H54 (cell line): ENCODE measurements at places on chromosomes 2 and 18.

DNA sequence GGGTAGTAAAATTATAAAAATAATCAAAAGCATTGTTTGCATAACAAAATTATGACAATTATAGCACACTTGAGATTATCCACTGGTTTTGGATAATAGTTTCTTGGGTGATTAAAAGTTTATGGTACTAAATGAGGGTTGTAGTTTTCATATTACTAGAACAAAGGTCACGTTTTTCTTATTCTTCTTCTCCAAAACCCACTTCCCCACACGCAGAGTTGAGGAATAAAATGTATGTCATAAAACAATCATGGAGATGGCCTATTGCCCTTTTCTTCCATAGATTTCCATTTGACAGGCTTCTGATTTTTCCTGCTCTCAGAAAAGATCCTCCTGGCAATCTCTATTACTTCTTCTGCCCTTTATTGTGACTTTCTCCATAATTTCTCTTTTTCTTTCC lies 863.9 kb downstream of the ERBB4 start:
- no peak for DNase-seq

- no peak for DNase-seq
These were observed 57.3 kb downstream of the CPO start for GRCh38 chr2:206996556-206997065.

DNA sequence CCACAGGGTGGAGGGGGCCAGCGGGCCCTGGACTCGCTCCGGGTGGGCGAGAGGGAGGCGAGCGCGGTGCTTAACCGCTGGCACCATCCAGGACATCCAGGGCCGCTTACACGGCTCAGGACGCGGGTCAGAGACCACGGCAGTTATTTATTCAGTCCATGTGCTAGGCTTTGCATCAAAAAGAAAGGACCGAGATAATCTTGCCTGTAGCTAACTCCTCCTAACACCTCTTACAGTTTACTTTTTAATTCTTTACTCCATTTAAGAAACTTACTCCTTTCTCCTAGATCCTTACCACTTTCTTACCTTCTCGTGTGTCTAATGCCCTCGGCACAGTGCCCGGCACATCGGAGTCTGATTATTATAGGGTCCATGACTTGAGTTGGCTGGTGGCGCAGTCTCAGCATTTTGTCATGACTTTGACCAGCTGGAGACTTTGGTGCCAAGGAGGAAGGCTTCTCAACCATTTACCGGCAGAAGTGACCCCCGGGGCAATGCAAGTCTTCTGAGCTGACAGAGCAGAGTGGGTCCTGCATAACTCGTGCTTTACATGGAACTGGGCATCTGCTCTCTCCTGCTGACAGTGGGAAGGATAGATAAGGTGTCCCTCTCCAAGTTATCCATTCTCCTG lies 503 bp downstream of the ANXA4 start:
- no peak for DNase-seq

DNA sequence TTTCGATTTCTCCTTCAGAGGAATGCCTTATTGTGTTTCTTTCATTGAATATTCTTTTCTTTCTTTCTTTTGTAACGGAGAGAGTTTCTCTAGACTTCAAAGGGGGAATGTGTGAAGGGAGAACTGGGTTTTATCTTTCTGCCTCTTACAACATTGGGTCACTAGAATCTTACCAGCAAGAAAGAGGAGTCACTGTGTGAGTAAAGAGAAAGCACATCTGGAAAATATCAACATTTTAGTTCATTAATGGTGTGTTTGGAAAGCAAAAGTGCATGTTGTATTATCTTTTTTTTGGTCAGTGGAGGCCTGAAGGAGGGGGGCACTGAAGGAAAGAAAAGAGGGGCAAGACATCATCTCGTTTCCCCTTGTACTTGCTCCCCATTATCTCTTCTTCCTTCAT lies 86.6 kb upstream of the THOC1 start:
- DNase-seq = no peak

DNA sequence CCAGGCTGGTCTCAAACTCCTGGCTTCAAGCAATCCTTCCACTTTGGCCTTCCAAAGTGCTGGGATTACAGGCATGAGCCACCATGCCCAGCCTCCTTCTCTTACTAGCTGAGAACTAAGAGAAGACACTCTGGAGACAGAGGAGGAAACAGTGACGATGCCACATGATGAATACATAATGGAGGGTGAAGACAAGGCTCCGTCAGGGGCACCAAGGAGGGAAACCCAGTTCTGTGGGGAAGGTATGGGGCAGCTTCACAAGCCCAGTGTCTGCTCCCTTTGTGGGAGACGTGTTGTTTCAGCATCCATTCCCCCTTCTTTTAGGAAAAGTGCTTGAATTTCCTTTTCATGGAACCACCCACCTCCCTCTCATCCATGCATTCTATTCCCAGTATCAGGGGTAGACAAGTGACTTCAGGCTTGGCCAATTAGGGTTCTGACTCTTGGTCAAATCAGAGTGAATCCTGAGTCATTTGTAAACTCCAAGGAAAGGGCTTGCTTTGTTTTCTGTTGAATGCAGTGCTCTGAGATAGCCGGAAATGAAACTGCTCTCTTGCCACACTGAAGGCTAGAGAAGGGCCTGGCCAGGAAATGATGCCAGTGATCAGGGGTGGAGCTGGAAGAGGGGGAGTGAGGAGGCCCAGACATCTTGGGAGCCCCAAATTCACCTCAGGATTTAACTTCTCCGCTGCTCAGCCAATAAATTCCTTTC lies 23.7 kb downstream of the TMEM127 start:
- DNase-seq = peak; percentile 71

- no peak for DNase-seq
These were observed 445.6 kb upstream of the CELF4 start for GRCh38 chr18:38010971-38011857.

GRCh38 chr2:10447300-10447894 lies 730 bp downstream of the ODC1 start:
- no peak for DNase-seq
